ENCODE measurements at places on chromosomes 5 and 9.

GRCh38 chr5:145180371-145180770, 654.8 kb downstream of the PRELID2 start:
- no peak for DNase-seq

DNA sequence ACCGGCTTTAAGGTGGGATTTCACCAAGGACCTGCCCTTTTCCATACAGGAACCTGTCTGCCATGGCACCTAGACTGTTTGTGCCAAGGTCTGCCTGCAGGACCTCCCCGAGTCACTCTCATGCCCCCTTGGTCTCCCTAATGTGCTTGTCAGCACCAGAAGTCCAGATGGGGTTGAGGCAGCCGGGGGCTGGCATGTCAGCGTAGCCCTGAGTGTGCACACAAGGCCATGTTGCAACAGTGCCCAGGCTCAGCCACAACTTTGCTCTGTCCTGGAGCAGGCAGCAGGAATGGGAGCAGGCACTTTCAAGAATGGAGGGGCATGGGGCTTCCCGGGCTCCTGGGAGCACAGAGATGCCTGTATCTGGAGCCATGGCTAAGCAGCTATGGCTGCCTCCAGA, 621.5 kb downstream of the CDH9 start:
- DNase-seq = no peak

- DNase-seq = peak; percentile 10
These were observed 2.0 kb downstream of the FBXL17 start for GRCh38 chr5:108379722-108380530.

GRCh38 chr5:67377631-67378030, 181.0 kb upstream of the CD180 start:
- DNase-seq = no peak

- DNase-seq = peak; percentile 47
These were observed 70.6 kb downstream of the IQGAP2 start for GRCh38 chr5:76473661-76474060.

DNA sequence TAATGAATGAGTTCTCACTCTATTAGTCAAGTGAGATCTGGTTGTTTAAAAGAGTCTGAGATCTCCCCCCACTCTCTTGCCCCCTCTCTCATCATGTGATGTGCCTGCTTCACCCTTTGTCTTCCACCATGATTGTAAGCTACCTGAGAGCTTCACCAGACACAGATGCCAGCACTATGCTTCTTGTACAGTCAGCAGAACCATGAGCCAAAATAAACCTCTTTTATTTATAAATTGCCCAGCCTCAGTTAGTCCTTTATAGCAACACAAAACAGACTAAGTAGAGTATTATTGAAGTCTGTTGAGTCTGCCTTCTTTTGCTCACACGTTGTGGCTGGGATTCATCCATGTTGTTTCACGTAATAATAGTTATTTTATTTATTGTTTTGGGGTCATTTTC, 14.3 kb downstream of the CYSTM1 start:
- DNase-seq = no peak

- no peak for DNase-seq
These were observed 15.5 kb upstream of the ERMP1 start for GRCh38 chr9:5848372-5848882.

- DNase-seq = no peak
These were observed 61.6 kb downstream of the CDH6 start for GRCh38 chr5:31255041-31255440.

GRCh38 chr5:52807723-52808122, 20.0 kb downstream of the ITGA1 start:
- DNase-seq = no peak

- DNase-seq = no peak
These were observed 5.1 kb upstream of the ERGIC1 start for GRCh38 chr5:172828911-172829431.

DNA sequence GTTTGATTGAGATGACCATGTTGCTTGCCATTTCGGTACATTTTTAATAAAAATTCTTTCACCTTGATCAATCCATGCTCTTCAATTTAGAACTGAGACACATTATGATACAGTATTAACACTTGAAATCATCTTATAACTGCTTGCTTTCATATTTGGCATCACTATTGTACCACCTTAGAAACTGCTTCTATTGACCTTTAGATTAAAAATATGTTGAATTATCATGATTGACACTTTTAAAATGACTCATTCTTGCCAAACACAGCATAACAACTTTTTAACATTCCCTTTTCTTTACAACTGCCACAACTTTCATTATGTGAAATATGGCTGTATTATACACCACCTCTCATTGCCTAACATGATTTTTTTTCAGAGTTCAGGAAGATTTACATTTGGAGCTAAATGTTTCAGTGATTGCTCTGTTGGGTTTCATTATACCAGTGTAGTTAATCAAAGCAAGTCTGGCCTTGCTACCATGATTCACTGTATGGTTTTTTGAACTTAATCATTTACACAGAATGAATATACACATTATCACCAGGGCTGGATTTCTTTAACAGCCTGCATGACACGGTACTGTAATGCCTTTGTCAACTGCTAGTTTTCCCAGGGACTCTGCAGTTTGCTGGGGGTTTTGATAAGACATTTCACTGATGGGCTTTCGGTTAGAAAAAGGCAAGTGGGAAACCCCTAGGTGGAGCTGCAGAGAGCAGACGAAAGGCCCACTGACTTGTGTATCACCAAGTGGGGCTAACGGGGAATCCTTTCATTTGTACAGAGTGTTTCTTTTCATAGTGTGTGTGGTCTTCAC, 93.6 kb upstream of the TLE4 start:
- peak; percentile 28 for DNase-seq

DNA sequence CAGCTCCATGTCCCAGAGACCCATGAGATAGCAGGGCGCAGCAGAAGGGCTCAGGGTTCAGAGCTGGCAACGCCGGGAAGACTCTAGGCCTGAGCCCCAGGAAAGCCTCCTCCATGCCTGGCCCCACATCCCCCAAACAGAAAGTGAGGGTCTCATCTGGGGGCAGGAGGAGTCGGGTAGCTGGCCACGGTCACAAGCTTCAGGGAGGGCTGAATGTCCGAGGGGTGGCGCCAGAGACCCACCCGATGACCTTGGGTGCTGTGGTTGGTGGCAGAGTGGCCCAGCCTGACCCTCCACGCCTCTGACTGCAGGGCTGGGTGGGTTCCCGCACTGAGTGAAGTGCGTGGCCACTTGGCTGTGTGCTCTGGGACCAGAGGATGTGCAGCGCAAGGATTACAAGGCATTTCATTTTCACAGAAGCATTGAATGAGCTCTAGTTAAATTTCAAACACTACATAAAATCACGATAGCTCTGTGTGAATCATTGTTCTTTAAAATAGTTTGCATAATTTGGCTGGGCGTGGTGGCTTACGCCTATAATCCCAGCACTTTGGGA, 3.0 kb downstream of the C8G start:
- DNase-seq = peak; percentile 46

- DNase-seq = no peak
These were observed 37.3 kb downstream of the MRPL36 start for GRCh38 chr5:1762121-1762882.

- peak; percentile 58 for DNase-seq
These were observed 68.6 kb upstream of the MAP3K1 start for GRCh38 chr5:56746553-56747339.

- no peak for DNase-seq
These were observed 17.3 kb downstream of the CMBL start for GRCh38 chr5:10290438-10290837.

DNA sequence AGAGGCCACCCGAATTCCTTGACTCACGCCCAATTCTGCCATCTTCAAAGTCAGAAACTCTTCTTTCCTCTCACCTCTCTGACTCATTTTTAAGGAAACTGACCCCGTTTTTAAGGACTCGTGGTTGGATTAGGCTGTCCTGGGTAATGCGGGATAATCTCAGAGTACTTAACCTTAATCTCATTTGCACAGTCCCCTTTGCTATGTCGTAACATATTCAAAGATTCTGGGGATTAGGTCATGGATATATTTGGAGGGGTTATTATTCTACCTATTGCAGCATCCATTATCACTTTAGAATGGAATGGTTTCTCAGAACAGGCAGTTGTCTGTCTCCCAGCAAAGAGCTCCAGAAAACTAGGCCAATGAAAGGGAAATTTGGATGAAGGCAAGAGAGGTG, 80.8 kb upstream of the IL12B start:
- DNase-seq = no peak

DNA sequence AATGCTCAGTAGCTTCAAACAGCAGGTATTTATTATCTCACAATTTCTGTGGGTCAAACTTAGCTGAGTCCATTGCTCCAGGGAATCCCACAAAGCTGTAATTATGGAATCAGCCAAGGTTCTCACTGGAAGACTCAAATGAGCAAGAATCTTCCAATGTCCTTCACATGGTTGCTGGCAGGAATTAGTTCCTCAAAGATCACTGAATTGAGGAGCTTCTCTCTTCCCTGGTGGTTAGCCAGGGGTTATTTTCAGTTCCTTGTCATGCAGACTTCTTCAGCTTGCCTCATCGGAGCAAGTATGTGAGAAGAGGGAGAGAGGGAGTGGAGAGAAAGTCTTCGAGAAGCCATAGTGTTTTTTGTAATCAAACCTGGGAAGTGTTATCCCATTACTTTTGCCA, 2331.9 kb downstream of the MAT2B start:
- no peak for DNase-seq

- DNase-seq = no peak
These were observed 1.5 kb downstream of the RORB start for GRCh38 chr9:74498621-74499095.

DNA sequence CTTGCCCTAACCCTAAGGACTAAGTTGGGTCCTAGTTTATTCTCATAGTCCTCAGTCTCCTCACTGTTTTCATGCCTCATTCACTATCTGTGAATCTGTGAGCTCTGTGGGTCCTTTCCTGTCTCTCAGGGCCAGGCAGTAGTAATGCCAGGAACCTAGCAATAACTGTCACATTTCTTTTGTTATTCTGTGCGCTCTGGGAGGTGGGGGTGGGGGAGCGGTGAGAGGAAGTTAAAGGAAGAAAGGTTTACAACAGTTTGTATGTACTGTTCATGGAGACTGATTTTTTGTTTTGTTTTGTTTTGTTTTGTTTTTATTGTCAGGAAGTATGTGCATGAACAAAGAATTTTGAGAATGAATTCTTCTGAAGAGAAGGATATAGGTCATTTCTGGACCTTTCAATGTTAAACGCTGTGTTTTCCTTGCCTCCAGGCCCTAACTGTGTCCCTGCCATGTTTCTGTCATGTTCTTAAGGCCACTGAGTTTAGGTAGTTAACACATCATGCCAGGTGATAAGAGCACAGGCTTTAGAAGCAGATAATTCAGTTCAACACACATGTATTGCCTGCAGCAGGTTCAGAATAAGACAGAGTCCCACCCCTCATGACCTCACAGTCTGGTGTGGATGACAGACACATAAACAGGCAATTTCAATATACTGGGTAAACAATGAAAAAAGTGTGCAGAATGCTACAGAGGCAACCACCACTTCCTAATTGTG, 13.3 kb upstream of the FEM1C start:
- DNase-seq = no peak

DNA sequence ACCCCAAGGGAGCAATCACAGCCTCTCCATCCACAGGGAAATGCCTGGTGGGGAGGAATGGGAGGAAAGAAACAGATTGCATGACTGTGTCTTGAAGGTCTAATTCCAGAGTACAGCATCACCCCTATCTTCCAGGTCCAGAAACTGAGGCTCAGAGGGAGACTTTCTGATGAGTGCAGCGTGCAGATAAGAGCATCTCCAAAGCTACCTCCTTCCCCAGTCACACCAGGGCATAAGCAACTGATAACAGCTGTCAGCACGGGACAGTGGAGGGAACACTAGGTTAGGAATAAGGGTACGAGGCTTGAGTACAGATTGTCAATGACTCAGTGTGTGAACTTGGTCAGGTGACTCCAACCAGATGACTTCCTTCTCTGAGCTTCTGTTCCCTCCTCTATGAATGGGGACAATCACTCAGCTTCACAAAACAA, 126.9 kb downstream of the KCNIP1 start:
- peak; percentile 69 for DNase-seq

GRCh38 chr9:69317081-69317480, 7.9 kb upstream of the ENTREP1 start:
- no peak for DNase-seq

DNA sequence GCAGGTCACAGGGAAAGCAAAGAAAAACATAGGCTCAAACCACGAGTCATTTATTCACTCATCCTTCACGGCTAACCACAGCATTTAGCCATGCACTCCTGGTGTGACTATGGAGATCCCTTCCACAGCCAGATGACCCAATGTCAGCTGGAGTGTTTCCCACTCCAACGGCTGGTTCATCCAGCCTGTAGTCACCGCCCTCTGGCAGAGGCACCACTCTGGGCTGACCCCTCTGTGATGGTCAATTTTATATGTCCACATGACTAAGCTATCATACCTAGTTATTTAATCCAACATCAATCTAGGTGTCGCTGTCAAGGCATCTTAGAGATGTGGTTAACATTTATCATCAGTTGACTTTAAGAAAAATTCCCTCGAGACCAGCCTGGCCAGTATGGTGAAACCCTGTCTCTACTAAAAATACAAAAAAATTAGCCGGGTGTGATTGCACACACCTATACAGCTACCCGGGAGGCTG, 9.5 kb upstream of the PHF19 start:
- no peak for DNase-seq

GRCh38 chr9:78291240-78291925, 5.5 kb upstream of the PSAT1 start:
- DNase-seq = no peak

DNA sequence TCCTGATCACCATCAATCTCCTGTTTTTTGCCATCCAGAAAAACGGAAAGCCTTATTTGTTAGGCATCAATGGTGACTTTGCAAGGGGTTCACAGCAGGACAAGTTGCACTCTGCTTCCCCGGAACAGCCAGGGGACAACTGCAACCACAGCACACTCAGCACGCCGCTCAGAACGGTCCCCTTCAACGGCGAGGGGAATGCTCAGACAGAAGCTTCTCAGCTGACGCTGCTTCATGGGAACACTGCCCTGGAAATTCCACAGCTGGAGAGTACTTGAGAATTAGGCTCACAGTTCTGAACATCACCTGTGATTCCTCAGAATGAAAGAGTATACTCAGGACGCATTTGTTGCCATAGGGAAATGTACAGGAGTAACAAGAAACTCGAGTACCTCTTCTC, 40.1 kb upstream of the PLPP6 start:
- DNase-seq = no peak

DNA sequence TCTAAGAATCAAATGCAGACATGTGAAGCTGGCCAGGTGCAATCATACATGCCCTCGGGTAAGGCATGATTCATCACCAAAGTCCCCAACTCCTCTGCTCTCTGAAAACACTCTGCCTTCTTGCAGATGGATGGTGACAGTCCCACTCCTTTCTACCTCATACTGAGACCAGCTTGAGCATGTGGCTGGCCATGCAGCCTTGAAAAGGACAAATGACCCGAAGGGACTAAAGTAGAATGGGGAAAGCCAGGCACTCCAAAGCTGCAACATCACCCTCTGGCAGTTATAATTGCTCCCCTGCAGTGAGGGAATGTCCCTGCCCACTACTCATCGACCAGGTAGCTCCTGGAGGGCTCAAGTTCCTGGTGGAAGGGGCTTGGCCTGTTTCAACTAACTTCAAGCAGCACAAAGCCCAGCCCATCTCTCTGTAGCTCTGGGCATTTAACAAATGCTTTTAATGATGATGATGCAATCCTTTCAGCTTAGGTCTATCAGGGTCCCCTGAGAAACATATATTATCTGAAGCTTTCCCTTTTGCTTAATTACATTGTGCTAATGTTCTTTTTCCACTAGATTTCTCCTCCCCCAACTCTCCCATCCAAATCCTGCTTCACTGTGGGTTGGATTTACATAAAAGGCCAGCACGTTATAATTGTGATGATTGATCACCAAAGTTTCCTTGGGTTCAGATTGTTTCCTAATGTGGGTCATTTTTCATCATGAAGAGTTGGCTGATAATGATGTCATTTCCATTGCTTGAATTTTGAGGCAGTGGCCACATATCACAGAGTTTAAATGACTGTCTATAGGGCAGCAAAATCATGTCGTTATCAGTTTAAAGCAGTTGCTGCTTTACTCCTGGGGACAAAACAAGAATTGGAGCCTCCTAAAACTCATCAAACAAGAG, 436.5 kb upstream of the SLC30A5 start:
- DNase-seq = no peak
